Mesangial cell (primary cell): ENCODE measurements at places on chromosomes 11 and 22. TPM values are rescaled to one million over a fixed set of nuclear protein-coding genes. Genes with fewer than 3 reads are reported as not detected.

The IL17REL gene
- 0.25 TPM in 1 of 2 replicates, not detected in the other for total RNA-seq

The GGTLC3 gene
- total RNA-seq, result not detected in 2 replicates

The TBX1 gene
- not detected in 2 replicates for total RNA-seq

The OR6T1 gene
- not detected in 2 replicates for total RNA-seq

The NTM gene
- total RNA-seq, result 21.0 and 48.8 TPM in 2 replicates

The MRGPRX1 gene
- total RNA-seq, result not detected in 2 replicates

The MMP8 gene
- total RNA-seq, result not detected in 2 replicates

The DEUP1 gene
- 0.16 TPM in 1 of 2 replicates, not detected in the other for total RNA-seq

The SLC16A8 gene
- 0.51 TPM in 1 of 2 replicates, not detected in the other for total RNA-seq

The OSBP2 gene
- 2.0 and 4.8 TPM in 2 replicates for total RNA-seq

The OR51B5 gene
- not detected in 2 replicates for total RNA-seq

The OR51I1 gene
- not detected in 2 replicates for total RNA-seq

The GRIK4 gene
- 0.13 TPM in 1 of 2 replicates, not detected in the other for total RNA-seq

The OR5D13 gene
- not detected in 2 replicates for total RNA-seq

The TMEM191C gene
- 0.98 and 1.3 TPM in 2 replicates for total RNA-seq

The NXPE1 gene
- total RNA-seq, result not detected in 2 replicates

The HEPHL1 gene
- total RNA-seq, result not detected in 2 replicates

The NDUFV1 gene
- total RNA-seq, result 205 and 246 TPM in 2 replicates

The OR4D5 gene
- not detected in 2 replicates for total RNA-seq

The INSC gene
- 0.13 and 0.49 TPM in 2 replicates for total RNA-seq

The RAB36 gene
- 4.7 and 8.9 TPM in 2 replicates for total RNA-seq

The BAIAP2L2 gene
- total RNA-seq, result 4.2 and 6.0 TPM in 2 replicates

The DDX6 gene
- 49.2 and 53.9 TPM in 2 replicates for total RNA-seq

The ACCSL gene
- total RNA-seq, result not detected in 2 replicates

The ART5 gene
- total RNA-seq, result 3.0 TPM in 1 of 2 replicates, not detected in the other

The TLCD5 gene
- total RNA-seq, result 3.1 and 9.1 TPM in 2 replicates

The MUC5AC gene
- not detected in 2 replicates for total RNA-seq

The DCHS1 gene
- 3.1 and 17.2 TPM in 2 replicates for total RNA-seq

The MRGPRX4 gene
- not detected in 2 replicates for total RNA-seq

The UBQLNL gene
- 0.25 TPM in 1 of 2 replicates, not detected in the other for total RNA-seq

The CXCR5 gene
- total RNA-seq, result not detected in 2 replicates

The SERPING1 gene
- 5.1 and 28.6 TPM in 2 replicates for total RNA-seq

The UPK2 gene
- total RNA-seq, result not detected in 2 replicates

The RAPSN gene
- total RNA-seq, result not detected in 2 replicates

The ELMOD1 gene
- not detected in 2 replicates for total RNA-seq

The APOL5 gene
- not detected in 2 replicates for total RNA-seq

The TSSK2 gene
- total RNA-seq, result not detected in 2 replicates

The SMIM35 gene
- total RNA-seq, result not detected in 2 replicates

The HEPN1 gene
- total RNA-seq, result not detected in 2 replicates

The CEP126 gene
- total RNA-seq, result 0.98 and 1.1 TPM in 2 replicates

The OR52L1 gene
- total RNA-seq, result not detected in 2 replicates

The POU2AF3 gene
- 0.25 and 0.33 TPM in 2 replicates for total RNA-seq

The OR56A1 gene
- not detected in 2 replicates for total RNA-seq

The KRTAP5-8 gene
- total RNA-seq, result not detected in 2 replicates

The TNNI2 gene
- total RNA-seq, result not detected in 2 replicates

The PITPNB gene
- total RNA-seq, result 12.8 and 17.1 TPM in 2 replicates

The DRD4 gene
- total RNA-seq, result not detected in 2 replicates

The UBQLN3 gene
- not detected in 2 replicates for total RNA-seq

The CHID1 gene
- 84.4 and 96.6 TPM in 2 replicates for total RNA-seq

The BCO2 gene
- 1.8 and 2.1 TPM in 2 replicates for total RNA-seq

The ART1 gene
- total RNA-seq, result not detected in 2 replicates

The SYT9 gene
- not detected in 2 replicates for total RNA-seq

The PARVA gene
- 33.6 and 39.2 TPM in 2 replicates for total RNA-seq

The FOSL1 gene
- total RNA-seq, result 19.8 and 147 TPM in 2 replicates

The RCN1 gene
- total RNA-seq, result 82.5 and 113 TPM in 2 replicates

The HPX gene
- total RNA-seq, result 0.38 and 0.65 TPM in 2 replicates

The OR5B17 gene
- total RNA-seq, result not detected in 2 replicates

The OR8D2 gene
- total RNA-seq, result not detected in 2 replicates

The GSTT2 gene
- total RNA-seq, result 0.98 and 2.5 TPM in 2 replicates

The CRYBB2 gene
- total RNA-seq, result not detected in 2 replicates
